Activated naive CD4-positive, alpha-beta T cell treated with Interleukin-2 at 50 U/mL for 16 hours (primary cell): ENCODE measurements at places on chromosomes 16 and 17.

DNA sequence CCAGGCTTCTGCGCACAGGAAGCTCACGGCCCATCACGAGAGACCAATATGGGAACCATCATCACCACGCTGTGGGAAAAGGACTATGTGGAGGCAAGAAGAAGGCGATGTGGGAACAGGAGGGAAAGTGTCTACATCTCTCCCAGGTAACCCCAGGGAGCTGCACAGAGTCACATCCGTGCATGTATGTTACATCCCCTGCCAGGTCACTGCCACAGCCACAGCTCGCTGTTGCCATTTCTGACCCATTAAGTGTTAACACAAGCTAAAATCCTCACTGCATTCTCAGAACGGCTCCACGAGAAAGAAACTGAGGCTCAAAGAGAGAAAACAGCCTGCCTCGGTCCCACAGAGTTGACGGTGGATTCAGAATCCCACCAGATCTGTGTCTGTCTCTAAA lies 319.1 kb downstream of the FOXL1 start:
- no peak for DNase-seq

DNA sequence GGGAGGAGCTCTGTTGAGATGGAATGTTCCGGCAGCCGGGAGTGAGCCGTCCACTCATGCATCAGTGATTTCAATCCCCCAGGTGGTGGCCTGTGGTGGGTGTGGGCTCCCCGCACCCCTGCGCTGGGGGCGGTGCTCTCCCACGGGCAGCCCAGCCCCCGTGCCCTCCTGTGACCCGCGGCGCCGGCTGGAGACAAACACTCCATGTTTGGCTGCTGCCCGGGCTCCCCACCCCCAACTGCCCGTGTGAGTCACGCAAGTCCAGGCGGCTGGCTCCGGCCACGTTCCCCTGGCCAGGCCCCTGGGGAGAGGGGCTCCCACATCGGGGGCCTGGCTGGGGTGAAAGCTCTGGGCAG lies 29.4 kb downstream of the CACNA1H start:
- DNase-seq, result no peak

- no peak for DNase-seq
Observed at GRCh38 chr16:11977376-11978041, 975 bp downstream of the SNX29 start.

GRCh38 chr16:86366481-86366880 lies 143.8 kb upstream of the FOXF1 start:
- DNase-seq, result no peak

GRCh38 chr17:50845240-50846147 lies 10.1 kb downstream of the WFIKKN2 start:
- no peak for DNase-seq

- no peak for DNase-seq
Observed at GRCh38 chr16:87140211-87141200, 176.7 kb downstream of the C16orf95 start.

DNA sequence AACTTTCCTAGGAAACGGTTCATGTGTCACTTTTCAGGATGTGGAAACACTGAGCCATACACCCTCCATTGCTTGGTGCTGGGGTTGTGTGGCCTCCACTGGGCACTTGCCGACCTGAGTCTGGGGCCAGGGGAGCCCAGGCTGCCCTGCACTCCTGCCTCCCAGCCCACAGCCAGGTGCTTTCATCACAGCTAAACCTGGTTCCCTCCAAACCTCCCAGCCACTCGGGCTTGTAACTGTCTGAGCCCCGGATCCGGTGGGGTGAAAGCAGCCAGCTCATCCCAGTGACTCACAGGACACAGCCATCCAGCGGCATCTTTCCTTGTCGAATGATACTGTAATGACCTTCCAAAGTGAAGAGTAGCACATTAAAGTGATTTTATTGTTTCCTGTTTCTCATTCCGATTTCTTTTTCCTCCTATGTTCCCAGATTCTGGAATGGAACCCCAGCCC lies 19.8 kb downstream of the CARHSP1 start:
- no peak for DNase-seq

- no peak for DNase-seq
Observed at GRCh38 chr16:72189865-72190371, 18.0 kb upstream of the PMFBP1 start.

GRCh38 chr16:66886321-66886720 lies 6.0 kb downstream of the PDP2 start:
- no peak for DNase-seq

DNA sequence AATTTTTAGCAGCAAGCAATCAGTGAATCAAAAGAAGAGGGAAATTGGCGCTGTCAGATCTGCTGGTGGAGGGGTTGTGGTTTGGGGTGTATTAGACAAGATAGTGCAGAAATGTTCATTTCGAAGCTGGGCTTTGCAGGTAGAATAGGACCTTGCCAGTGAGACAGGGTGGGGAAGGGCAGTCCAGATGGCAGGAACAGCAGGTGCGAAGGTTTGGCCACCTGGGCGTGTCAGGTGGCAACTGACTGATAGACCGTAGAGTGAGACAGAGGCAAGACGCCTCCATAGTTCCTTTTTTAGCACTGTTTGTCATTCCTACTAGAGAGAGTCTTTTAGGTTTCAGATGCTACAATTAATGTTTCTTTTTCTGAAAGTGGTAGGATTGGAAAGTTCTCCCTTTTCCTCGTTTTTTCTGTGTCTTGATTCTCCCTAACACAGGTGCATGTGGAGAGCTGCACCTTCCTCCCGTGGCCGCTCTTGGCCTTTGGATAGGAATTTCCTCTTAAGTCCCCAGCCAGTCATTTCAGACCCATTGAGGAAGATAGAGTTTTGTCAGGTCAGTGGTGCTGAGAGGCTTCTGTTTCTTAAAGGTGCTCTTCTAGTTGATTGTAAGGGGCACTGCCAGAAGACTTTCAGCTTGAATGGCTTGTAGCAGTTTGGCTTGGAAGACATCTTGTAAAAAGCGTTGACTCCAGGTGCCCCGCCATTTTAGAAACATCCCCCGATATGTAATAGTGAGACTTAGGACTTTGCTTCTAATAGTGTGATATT lies 315.6 kb downstream of the SNX29 start:
- DNase-seq, result no peak

GRCh38 chr17:69950701-69951418 lies 124.2 kb upstream of the KCNJ16 start:
- DNase-seq, result no peak

GRCh38 chr17:49120166-49120565 lies 12.4 kb upstream of the B4GALNT2 start:
- no peak for DNase-seq

- no peak for DNase-seq
Observed at GRCh38 chr17:75664099-75664549, 2.8 kb downstream of the RECQL5 start.

DNA sequence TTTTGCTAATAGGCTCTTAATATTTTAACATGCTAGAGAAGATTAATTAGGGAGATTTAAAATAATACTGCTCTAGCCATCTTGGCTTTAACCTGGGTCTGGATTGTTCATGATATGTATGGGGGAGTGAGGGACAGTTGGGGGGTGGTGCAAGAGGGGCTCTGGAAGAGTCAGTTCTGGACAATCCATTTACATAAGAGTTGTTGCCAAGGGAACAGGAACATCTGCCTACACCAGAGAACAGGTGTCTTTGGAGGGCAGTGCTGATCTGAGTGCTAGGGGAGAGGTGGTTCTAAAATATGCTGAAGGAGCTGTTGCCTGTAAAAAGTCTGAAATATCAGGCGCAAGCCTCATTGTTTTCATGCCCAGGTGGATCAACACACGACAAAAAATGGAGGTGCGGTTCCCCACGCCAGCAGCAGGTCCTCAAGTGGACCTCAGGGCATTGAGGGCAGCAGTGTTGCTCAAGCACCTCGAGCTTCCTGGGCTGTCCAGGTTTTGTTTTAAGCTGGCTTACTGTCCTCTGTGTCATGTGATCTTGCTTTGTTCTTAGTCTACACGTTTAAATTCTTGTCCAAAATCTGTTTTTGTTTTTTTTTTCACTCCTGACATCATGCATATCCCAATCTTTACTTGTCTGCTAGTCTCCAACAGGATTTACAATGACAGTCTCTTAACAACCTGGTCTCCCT lies 25.4 kb upstream of the WSB1 start:
- no peak for DNase-seq

- DNase-seq, result peak; percentile 58
Observed at GRCh38 chr17:1179818-1180742, at the start of gene ABR. ABR (minus strand) TSS chr17:1179981; CDS start chr17:1179727, 254 bp downstream.

GRCh38 chr17:47229535-47230443 lies 20.6 kb downstream of the MYL4 start:
- DNase-seq, result peak; percentile 70

DNA sequence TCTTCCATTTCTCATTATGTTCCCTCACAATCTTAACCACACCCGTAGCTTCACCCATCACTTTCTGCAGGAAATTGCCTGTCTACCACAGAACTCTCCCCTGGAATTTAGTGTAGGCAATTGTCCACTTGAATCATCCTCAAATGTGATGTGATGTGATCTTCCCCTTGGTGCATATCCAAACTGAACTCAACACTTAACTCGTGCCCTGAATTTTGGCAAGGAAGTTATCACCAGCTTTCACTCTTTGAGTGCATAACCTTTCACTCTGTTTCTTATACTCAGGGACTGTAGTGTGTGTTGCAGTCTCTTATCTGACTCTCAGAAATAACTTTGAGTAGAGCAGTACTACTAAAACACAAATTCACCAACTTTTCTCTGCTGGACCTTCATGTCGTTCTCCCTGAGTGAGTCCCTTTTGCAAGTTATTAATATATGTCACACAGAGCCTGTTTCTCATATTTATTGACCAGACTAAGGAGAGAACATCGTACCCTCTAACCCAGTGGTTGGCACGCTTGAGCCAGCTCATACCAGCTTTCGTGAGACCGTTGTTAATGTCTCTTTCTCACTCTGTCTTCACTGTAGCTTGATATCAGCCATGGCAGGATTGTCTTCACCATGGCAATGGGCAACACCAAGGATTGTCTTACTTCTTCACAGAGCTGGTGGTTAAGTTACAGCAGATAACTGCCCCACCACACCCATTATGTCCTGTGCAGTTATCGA lies 558.9 kb upstream of the HSBP1 start:
- no peak for DNase-seq

DNA sequence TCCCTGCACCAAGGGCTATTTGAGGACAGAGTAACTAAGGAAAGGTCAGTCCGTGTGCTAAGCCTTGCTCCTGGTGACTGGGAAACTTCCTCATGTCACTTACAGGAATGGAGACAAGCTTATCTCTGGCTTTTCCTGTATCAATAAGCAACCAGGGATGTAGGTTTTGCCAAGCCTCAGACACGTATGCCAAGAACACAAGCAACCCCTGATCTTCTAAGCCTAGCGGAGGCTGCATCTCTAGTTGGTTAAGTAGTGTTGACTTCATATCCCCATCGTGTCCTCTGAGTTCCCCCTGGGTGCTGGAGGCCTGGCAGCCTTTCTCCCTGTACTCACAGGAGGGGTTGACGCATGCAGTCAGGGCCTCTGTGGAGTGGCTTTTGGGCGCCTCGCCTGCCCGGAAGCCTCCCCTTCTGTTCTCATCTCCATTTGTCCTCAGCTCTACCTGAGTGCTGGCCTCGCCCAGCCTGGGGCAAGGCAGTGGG lies 1.4 kb upstream of the C1QTNF1 start:
- no peak for DNase-seq

- no peak for DNase-seq
Observed at GRCh38 chr16:71931599-71931998, 36.3 kb downstream of the IST1 start.

- DNase-seq, result peak; percentile 82
Observed at GRCh38 chr17:79728169-79728907, 2.4 kb upstream of the ENPP7 start.

DNA sequence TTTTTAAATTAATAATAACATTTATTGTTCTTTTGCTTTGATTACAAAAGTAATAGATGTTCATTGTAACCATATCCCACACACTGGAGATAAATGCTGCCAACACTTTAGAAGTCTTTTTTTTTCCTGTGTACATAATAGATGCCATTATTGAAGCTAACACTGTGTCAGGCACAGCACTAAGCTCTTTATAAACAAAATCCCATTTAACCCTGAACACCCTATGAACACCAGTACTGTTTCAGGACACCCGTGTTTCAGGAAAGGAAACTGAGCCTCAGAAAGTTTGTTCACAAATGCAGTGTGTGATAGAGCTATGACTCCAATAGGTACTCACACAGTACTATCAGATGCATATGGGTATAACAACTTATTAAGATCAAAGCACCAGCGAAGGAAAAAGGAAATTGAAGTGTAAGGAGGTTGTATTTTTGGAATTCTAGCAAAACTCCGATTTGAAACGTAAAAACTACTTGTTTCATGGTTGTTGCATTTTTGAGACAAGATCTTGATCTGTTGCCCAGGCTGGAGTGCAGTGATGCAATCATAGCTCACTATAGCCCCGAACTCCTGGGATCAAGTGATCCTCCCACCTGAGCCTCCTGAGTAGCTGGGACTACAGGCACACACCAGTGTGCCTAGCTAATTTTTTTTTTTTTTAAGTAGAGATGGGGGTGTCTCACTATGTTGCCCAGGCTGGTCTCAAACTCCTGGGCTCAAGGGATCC lies 2.0 kb upstream of the KIFC3 start:
- no peak for DNase-seq

DNA sequence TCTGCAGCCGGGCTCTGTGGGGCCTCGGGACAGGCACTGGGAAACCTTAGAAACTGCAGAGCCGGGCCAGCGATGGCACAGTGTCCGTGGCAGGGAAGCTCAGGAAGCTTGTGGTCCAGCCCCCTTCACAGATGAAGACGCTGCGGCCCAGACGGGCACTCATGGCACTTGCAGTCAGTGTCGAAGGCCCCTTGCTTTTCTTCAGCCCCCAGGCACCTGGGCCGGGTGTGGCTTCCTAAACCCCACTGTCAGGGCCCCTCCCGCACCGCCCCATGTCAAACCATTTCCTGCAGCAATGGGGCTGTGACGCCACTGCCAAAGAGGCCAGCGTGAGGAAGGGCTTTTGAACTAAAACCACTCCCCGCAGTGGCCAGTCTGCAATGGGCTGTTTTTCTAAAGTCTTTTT lies 164.0 kb downstream of the LAT start:
- peak; percentile 62 for DNase-seq

- DNase-seq, result peak; percentile 17
Observed at GRCh38 chr17:740240-741017, 8.0 kb downstream of the TLCD3A start.

DNA sequence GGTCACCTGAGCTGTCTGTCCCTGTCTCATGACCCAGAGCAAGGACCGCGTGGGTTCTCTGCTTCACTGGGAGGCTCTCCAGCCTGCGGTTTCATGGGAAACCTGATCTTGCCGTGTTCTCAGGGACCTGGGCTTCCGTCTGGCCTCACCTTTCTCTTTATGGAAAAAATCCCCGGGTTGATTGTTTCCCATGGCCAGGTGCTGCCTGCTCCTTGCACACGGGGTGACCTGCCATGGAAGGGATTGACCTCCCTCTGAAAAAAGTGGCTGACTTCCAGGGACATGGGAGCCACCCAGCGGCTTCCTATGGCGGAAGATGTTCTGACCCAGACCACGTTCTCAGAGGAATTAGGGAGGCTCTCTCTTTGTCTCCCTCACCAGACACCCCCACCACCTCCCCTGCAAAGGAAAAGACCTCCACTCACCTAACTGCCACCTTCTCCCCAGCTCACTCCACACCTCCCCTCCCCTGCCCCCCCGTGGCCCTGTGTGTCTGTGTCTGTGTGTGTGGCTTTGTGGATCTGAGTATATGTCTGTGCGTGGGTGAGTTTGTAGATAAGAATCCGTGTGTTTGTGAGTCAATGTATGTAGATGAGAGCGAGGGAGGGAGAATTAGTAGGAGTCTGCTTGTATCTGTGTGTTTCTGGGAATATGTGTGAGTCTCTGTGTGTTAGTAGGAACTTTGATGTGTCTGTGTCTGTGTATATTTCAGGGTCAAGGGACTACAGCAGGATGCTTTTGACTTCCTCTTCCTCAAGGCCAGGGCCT lies 154.6 kb downstream of the NTN1 start:
- no peak for DNase-seq
